ENCODE measurements at places on chromosomes 2 and 18. TPM values are rescaled to one million over a fixed set of nuclear protein-coding genes. Genes with fewer than 3 reads are reported as not detected.
A peak's percentile ranks its signal among the peaks of the same experiment; 100 is the strongest.

DNA sequence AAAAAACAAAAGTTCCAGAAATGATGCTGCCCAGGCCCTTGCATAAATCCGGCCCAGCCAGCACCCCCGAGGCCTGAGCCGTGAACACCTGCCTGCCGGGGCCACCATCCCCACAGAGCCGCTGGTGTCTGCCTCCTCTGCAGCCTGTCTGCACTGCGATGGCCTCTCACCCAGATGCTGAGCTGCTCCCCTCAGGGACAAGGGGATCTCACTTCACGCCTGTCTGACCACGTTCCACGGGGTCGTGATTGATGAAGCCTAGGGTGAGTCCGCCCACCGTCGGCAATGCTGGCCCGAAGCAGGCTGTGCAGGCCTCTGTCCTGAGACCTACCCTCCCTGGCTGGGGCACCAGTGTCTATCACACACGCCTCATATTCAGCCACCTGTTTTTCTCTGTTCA is 444.2 kb downstream of the EIPR1 start:
- H3K4me3 ChIP-seq = no peak overlapping the region
- H3K36me3 ChIP-seq = no peaks in the 10 kb centered on the region
- peak; percentile 56 for DNase-seq

DNA sequence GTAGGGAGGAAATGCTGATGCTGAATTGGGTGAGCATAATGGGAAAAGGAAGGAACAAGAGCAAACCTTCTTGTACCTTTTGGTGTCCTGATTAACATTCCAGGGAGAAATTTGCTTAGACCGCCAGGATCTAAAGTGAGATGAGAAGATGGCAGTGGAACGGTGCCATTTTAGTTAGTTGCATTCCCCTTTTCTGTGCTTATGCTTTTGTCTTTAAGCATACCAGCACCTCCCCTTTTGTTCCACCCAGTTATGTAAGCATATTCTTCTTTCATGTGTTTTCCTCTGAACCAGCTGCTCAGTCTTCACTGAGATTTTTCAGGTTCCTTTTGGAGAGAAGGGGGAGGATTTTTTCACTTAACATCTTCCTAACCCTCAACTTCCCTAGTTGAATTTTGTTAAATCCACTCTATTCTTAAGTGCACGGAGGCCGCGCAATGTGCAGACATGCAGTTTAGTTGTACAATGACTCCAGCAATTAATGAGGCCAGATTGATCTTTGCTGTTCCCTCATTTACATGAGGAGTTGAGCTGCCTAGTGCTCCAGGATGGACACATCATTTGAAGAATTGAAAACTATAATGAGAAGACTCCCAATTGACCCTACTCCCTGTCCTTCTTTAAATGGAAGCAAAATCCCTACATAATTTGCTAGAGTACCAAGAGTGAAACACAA is 73.9 kb downstream of the MAP4K4 start:
- no peaks in the 10 kb centered on the region for H3K36me3 ChIP-seq
- no peak for DNase-seq
- H3K4me3 ChIP-seq = no peak overlapping the region
- no peaks in the 10 kb centered on the region for H3K27me3 ChIP-seq
- peaks cover 69% of the 10 kb centered on the region for H3K4me1 ChIP-seq

- no peaks in the 10 kb centered on the region for H3K27me3 ChIP-seq
- no peak overlapping the region for H3K4me3 ChIP-seq
- no peak for DNase-seq
- peak overlapping the region; percentile 20 for H3K27ac ChIP-seq
- H3K36me3 ChIP-seq = no peaks in the 10 kb centered on the region
These were observed 144.1 kb downstream of the FHOD3 start for GRCh38 chr18:36441426-36442240.

Gene MC4R
- not detected for total RNA-seq

DNA sequence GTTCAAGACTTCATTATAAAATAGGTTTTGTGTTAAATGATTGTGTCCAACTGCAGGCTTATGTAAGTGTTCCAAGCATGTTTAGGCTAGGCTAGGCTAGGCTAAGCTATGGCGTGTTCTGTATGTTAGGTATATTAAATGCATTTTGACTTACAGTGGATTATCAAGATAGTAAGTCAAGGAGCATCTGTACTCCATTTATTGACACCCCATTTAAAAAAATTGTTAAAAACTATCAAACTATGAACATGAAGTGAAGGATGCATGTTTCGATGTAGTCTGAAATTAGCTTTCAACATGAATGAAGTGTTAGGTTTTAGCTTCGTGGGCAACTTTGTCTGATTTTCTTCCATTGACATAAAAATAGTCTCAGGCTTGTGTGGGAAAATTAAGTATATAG is 290.5 kb downstream of the PARD3B start:
- no peak overlapping the region for H3K27ac ChIP-seq
- H3K36me3 ChIP-seq = no peaks in the 10 kb centered on the region
- H3K4me3 ChIP-seq = no peak overlapping the region
- no peaks in the 10 kb centered on the region for H3K4me1 ChIP-seq
- DNase-seq = no peak

- no peak overlapping the region for H3K4me3 ChIP-seq
- H3K27me3 ChIP-seq = no peaks in the 10 kb centered on the region
- H3K36me3 ChIP-seq = no peaks in the 10 kb centered on the region
- DNase-seq = no peak
- no peaks in the 10 kb centered on the region for H3K4me1 ChIP-seq
- H3K27ac ChIP-seq = no peak overlapping the region
These were observed 127.4 kb downstream of the CCDC102B start for GRCh38 chr18:68925268-68925667.

- no peak overlapping the region for H3K4me3 ChIP-seq
- H3K27me3 ChIP-seq = no peaks in the 10 kb centered on the region
- no peak overlapping the region for H3K27ac ChIP-seq
- no peaks in the 10 kb centered on the region for H3K4me1 ChIP-seq
- H3K36me3 ChIP-seq = no peaks in the 10 kb centered on the region
- no peak for DNase-seq
These were observed 1136.0 kb downstream of the LRP1B start for GRCh38 chr2:140994856-140995255.

GRCh38 chr2:156332284-156332533 is 312 bp downstream of the NR4A2 start:
- no peak for DNase-seq
- H3K4me1 ChIP-seq = peaks cover 12% of the 10 kb centered on the region
- H3K36me3 ChIP-seq = no peaks in the 10 kb centered on the region
- H3K27ac ChIP-seq = peak overlapping the region; percentile 100
- no peaks in the 10 kb centered on the region for H3K27me3 ChIP-seq
- H3K4me3 ChIP-seq = peak overlapping the region; percentile 89

DNA sequence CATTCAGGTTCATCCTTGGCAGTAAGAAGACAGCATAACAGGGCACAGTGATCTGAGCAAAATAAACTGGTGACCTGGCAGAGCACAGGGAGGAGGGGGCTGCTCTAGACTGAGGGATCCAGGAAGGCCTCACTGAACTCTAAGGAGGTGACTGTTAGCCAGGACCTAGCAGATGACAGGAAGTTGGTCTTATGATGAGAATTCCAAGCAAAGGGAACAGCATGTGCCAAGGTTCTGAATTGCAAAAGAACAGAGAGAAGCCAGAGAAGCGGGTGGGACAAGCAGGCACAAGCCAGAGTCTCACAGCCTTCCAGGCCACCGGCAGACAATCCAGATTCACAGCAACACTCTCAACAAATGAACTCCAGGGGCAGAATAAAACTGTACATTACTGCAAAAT is 152.7 kb upstream of the PTPRM start:
- H3K4me3 ChIP-seq = no peak overlapping the region
- no peak overlapping the region for H3K27ac ChIP-seq
- peaks cover 6% of the 10 kb centered on the region for H3K4me1 ChIP-seq
- no peaks in the 10 kb centered on the region for H3K27me3 ChIP-seq
- DNase-seq = no peak

Gene DSG1
- 122 TPM for total RNA-seq

Gene EMILIN2
- 26.8 TPM for total RNA-seq

GRCh38 chr2:44895061-44895460 is 46.4 kb upstream of the SIX3 start:
- H3K4me1 ChIP-seq = no peaks in the 10 kb centered on the region
- DNase-seq = no peak
- no peak overlapping the region for H3K27ac ChIP-seq
- no peak overlapping the region for H3K4me3 ChIP-seq
- no peaks in the 10 kb centered on the region for H3K36me3 ChIP-seq

DNA sequence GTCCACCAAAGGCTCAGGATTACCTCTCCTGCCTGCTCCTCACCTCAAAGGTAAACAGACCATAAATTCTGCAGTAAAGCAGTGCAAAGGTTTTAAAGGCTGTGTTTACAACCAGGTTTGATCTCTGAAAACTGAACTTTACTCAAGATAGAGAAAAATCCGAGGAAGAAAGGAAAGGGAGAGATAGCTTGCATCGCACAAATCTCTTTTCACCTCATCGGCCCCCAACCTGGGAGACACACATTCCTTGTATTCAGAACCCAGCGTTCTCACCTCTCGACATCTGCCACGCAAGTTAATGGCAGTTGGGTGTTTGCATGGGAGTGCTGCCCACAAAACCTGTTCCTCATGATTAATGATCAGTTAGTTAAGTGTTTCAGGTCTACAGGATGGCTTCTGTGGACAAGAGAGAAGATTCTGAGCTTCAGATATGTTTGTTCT is 72.6 kb downstream of the GATA6 start:
- no peaks in the 10 kb centered on the region for H3K36me3 ChIP-seq
- no peaks in the 10 kb centered on the region for H3K27me3 ChIP-seq
- H3K4me3 ChIP-seq = no peak overlapping the region
- DNase-seq = no peak

- H3K27ac ChIP-seq = no peak overlapping the region
- no peaks in the 10 kb centered on the region for H3K36me3 ChIP-seq
- H3K4me3 ChIP-seq = no peak overlapping the region
- no peaks in the 10 kb centered on the region for H3K4me1 ChIP-seq
These were observed 74.3 kb downstream of the BIN1 start for GRCh38 chr2:127032621-127033020.

GRCh38 chr2:136116813-136117390 is 1.0 kb downstream of the CXCR4 start:
- DNase-seq = no peak
- no peaks in the 10 kb centered on the region for H3K27me3 ChIP-seq
- H3K4me1 ChIP-seq = peaks cover 33% of the 10 kb centered on the region
- H3K36me3 ChIP-seq = no peaks in the 10 kb centered on the region
- peak overlapping the region; percentile 47 for H3K4me3 ChIP-seq
- H3K27ac ChIP-seq = peak overlapping the region; percentile 55

- peak; percentile 77 for DNase-seq
- no peaks in the 10 kb centered on the region for H3K36me3 ChIP-seq
- H3K4me3 ChIP-seq = no peak overlapping the region
- H3K4me1 ChIP-seq = peaks cover 17% of the 10 kb centered on the region
- H3K27ac ChIP-seq = no peak overlapping the region
These were observed 167.6 kb downstream of the FAM210A start for GRCh38 chr18:13558790-13559189.

- H3K27ac ChIP-seq = no peak overlapping the region
- H3K4me1 ChIP-seq = no peaks in the 10 kb centered on the region
- DNase-seq = no peak
- no peaks in the 10 kb centered on the region for H3K36me3 ChIP-seq
- no peak overlapping the region for H3K4me3 ChIP-seq
These were observed 10.8 kb upstream of the EFEMP1 start for GRCh38 chr2:55934337-55934736.

Gene COLEC12
- 18.9 TPM for total RNA-seq

DNA sequence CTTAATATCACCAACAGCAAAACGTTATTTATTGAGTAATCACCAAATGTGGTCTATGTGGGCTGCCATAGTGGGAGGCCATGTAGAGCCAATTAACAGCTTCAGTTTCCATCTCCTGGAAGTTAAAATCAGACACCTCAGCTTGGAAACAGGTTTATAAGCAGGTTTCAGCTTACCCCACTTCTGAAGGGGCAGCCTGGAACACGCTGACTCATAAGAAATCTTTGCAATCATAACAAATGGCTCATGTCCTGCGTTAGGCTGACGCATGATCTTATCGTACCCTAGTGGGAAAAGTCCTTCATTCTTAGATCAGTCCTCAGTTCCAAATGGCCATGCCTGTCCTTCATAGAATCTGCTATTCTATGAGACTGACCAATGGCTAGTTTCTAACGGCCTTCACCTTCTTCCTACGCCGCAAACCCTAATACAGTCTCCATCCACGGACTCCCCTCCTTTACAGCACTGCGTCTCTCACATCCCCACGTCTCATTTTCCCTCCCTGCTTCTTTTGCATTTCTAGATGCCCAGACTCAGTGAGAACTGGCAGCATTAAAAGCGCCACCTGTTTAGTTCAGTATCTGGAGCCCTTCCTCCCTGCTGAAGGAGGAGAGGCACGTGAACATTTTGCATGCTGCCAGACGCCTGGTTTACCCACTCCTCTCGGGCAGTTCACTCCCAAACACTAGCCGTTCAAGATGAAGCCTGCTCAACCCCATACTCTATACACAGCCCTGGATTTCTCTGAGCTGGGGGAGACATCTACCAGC is 24.2 kb upstream of the BZW1 start:
- no peak for DNase-seq
- H3K4me1 ChIP-seq = peaks cover 27% of the 10 kb centered on the region
- no peaks in the 10 kb centered on the region for H3K36me3 ChIP-seq
- H3K27ac ChIP-seq = peak overlapping the region; percentile 53
- no peak overlapping the region for H3K4me3 ChIP-seq

DNA sequence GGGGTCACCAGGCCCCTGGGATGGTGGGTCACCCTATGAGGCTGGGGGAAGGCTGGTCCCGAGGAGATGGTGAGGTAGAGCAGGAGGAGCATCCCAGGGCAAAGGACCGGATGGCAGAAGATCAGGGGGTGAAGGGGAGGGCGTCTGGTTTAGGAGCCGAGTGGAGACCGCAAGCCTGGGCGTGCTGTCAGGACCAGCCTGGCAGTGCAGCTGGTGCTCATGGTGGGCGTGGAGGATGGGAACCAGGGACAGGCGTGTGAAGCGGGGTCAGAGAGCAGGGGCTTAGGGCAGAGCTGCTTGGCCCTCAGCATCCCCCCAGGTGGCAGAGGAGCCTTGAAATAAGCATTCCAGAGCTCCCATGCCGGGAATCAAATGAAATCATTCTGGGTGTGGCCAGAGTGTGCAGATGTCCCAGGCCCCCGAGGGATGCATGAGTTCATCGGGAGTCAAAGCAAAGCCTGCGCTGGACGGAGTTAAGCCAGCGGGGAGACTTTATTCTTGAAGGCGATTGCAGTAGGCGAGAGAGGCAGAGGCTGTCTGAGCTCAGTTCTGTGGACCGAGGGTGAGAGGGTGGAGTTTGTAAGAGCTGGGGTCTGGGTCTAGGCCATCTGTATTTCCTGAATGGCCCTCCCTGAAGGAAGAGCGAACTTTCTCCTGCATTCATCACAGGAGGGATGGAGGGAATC is 33.1 kb upstream of the MBP start:
- H3K36me3 ChIP-seq = no peaks in the 10 kb centered on the region
- H3K27ac ChIP-seq = no peak overlapping the region
- DNase-seq = no peak

Gene HTR2B
- total RNA-seq = 0.49 TPM
